ENCODE measurements at places on chromosomes 4 and X.

GRCh38 chr4:146343199-146343598 lies 128.9 kb downstream of the REELD1 start:
- DNase-seq: no peak

- no peak for DNase-seq
Measured at GRCh38 chrX:13667919-13668318, 15.0 kb downstream of the TCEANC start.

DNA sequence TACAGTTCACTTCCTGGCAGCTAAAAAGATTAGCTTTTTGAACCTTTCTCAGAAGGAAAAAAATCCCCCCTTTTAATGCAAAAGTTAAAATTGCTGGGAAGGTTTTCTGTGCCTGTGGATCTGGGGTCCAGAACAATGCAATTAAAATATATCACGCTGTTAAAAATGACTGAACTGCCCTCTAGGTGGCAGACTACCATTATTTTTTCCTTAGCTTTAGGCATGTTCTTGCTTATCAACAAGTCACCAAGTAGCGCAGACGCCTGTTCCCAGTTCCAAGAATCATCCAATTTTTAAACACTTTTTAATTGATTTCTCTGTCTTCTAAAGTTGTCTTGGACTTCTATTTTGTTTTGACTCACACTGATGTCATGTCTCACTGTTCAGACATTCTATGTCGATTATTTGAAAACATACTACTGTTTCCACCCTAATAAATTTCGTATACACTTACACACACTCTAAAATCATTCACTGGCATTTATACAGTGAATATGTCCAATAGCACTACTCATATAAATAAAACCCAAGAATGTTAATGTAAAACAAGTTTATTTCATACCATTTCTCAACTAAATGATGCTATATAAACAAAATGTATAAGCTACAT lies 661.6 kb downstream of the RAPGEF2 start:
- DNase-seq: no peak

- no peak for DNase-seq
Measured at GRCh38 chr4:152072906-152073305, 312.1 kb upstream of the GATB start.

- DNase-seq: no peak
Measured at GRCh38 chrX:7109838-7110793, 37.4 kb upstream of the STS start.

DNA sequence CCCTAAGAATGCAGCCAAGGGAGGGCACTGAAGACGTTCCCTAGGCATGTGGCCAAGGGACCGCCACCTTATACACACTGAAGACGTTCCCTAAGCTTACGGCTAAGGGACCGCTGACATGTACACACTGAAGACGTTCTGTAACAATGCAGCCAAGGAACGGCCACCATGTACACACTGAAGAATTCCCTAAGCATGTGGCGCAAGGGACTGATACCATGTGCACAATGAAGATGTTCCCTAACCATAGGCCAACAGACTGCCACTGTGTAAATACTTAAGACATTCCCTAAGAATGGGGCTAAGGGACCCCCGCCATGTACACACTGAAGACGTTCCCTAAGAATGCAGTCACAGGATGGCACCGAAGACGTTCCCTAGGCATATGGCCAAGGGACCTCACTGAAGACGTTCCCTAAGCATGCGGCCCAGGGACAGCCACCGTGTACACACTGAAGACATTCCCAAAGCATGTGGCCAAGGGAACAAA lies 36.1 kb downstream of the DHRSX start:
- DNase-seq: no peak

All from effector memory CD4-positive, alpha-beta T cell (primary cell).